Endodermal cell (in vitro differentiated cells): ENCODE measurements at places on chromosomes 16 and 17.
A peak's percentile ranks its signal among the peaks of the same experiment; 100 is the strongest.

DNA sequence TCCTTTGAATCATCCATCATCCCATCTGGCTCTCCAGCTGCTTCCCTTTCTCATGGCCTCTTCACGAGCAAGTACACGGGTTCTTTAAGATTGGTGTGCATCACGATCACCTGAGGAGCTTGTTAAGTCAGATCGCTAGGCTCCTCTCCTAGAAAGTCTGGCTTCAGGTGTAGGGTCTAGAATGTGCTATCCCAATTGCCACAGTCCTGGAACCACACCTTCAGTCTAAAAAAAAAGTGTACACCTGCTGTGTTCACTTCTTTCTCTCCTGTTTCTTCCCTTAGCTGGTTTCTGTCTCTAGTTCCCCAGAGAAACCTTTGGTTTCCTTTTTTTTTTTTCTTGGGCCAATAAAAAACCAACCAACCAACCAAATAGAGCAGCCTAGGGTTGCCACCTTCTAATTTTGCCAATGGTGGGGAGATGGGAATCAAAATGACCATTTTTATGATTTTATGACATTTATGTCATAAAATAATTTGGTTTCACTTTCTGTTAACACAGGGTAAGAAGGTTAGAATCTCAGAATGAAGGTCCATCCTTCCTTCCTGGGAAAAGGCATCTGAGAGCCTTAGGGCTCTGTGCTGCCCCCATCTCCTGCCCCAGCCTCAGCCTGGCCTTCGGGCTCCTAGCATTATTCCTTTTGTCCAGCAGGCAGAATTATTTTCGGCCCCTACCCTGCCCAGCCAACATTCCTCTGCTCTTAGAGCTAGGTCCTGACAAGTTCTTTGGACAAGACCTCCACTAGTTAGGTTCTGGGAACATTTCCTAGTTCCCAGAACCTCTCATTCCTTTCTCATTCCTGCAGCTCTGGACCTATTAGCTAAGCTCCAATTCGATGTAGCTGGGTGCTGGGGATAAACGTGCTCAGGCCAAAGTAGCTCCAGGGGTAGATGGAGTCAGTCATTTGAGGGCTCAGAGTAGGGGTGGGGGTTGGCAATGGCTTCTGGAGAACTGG is 1.9 kb upstream of the GGT6 start:
- no peak for DNase-seq

DNA sequence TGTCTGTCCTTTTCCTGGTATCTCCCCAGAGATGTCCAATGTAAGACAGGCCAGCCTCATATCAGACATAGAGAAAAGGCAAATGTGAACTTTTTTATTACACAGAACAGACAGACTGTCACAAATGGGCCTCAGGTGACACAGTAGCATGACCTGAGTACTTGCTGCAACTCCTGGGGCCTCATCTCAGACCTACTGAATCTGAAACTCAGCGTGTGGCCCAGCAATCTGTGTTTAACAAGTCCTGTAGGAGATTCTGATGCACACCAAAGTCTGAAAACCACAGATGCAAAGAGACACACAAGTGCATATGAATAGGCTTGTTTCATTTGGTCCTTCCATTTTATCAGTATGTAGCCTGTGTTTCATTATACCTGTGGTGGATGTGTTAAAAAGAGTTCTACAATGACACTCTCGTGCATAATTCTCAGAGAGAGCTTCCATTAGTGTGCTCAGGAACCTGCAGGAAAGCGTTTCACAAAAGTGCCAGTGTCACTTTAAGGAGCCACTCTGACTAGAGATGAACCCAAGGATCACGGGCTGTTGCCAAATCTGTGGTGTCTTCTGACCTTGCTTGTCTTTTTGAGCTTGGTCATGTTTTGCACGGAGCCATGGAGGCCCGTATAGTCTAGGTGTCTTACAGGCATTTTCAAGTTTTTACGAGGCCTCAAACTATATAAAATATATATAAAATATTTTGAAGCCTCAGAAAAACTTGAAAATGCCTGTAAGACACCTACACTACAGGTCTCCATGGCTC is 33.8 kb upstream of the NF1 start:
- no peak for DNase-seq

- no peak for DNase-seq
Measured at GRCh38 chr16:86929057-86929871, 350.9 kb downstream of the FOXL1 start.

- DNase-seq = no peak
Measured at GRCh38 chr17:50072130-50072529, 16.2 kb downstream of the ITGA3 start.

- no peak for DNase-seq
Measured at GRCh38 chr17:78965491-78965924, 14.2 kb downstream of the LGALS3BP start.

DNA sequence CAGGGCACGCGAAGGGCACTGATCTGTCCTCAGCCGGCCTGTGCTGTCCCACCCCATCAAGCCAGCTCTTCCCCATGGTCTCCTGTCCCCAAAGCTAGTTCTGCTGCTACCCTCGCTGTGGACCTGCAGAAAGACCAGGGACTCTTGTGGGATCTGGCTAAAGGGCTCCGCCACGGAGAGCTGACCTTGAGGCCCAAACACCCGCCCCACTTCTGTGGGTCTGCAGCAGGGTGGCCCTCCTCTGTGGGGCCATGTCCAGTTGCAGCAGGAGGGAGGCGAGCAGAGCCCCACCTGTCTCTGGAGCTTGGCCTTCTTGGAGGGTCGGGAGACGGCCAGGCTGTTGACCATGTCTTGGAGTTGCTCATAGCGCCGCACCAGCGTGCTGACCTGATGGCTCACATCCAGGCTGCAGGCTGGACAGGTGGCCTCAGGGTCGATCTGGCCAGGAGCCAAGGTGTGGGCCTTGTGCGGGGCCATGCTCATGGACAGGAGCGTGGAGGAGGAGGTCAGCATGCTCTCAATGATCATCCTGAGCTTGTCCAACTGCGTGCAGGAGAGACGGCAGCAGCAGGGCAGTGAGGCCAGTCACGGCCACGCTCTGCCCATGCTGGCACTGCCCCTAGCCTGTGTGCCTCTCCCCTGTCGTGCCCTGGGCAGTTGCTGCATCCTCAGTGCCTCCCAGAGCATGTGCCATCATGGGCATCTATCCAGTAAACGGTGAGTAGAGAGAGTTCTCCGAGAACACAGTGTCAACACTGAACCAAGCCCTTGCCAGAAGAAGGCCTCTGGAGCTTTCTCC is 16.6 kb downstream of the UBALD2 start:
- DNase-seq = no peak

DNA sequence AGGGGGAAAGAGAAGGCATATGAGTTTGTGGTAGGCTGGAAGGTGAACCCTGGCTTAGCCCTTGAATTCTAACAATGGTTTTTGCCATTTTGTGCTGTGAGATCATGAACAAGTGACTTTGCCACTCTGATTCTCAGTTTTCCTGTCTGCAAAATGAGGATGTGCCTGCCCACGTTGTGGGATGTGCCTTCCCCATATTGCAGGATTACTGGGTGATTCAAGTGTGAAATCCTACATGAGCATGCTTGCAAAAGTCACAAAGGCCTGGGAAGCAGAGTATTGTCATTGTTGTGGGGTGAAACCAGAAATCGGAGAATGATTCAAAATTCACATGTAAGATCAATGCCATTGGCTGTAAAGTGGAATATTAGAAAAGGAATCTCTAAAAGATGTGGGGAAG is 28.6 kb upstream of the TVP23A start:
- no peak for DNase-seq

DNA sequence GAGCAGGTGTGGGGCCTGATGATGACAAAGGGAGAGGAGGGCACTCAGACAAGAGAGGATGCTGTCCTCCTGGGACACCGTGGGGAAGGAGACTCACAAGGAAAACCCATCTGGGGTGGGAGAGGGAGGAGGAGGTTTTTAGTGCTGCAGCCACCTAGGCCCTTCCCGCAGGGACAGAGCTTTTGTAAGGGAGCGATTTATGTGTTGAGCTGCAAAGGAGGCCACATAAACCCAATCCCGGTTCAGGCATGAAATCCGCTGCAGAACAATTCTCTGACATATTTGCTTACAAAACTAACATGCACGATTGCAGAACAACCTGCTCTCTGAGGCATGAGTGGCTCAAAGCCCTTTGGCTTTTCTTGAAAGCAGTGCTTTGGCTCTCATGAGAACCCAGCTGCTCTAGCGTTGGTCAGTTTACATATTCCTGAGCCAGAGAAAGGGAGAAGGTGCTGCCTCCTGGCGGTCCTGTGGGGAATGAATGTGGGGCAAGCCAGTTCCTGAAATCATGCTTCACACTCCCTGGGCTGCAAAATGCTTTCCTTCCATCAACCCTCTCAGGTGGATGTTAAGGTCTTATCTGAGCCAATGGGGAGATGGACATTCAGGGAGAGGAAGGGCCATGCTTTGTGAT is 122.4 kb upstream of the NLRP1 start:
- DNase-seq = peak; percentile 97

DNA sequence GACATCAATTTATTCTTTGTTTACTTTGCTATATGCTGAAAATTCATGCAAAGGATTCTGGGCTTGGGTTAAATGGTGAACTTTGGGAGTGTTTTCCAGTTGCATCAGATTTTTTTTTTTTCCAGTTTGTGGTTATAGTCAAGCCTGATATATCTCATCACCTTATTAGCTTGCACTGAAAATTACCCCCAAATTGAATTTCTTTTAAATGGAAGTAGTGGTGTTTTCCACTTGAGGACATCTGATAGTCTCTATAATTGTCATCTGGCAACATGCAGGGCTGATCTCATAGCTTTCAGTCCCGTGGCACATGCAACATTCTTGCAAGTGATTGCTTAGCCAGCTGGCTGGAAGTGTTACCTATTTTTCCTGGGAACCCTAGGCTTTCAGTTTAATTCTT is 4.7 kb upstream of the KRTAP3-1 start:
- no peak for DNase-seq

DNA sequence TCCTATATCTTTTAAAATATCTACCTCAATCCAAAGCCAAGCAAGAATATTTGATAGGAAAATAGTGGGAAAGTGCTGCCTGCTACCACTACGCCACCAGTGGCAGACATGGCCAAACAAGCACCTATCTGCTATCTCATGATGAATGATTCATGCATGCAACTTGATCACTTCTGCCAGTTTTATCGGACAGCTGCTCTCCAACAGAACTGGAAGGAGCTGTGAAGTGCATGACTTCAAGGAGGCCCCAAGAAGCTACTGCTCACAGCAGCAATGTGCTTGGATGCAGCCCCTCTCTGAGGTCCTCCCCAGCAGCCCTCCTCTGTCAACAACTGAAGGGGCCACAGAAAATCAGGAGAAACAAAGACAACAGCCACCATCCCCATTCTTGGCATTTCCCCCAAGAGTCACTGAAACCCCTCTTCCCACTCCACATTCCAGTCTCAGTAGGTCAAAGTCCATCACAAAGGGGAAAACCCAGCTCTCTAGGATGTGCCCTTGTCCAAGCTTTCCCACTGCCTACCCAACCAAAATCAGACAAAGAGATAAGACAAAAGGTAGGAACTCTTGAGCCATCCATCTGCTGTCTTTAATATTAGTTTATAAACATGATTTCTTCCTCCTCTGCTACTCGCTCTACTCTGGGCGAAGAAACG is 215.3 kb downstream of the C16orf78 start:
- peak; percentile 52 for DNase-seq

DNA sequence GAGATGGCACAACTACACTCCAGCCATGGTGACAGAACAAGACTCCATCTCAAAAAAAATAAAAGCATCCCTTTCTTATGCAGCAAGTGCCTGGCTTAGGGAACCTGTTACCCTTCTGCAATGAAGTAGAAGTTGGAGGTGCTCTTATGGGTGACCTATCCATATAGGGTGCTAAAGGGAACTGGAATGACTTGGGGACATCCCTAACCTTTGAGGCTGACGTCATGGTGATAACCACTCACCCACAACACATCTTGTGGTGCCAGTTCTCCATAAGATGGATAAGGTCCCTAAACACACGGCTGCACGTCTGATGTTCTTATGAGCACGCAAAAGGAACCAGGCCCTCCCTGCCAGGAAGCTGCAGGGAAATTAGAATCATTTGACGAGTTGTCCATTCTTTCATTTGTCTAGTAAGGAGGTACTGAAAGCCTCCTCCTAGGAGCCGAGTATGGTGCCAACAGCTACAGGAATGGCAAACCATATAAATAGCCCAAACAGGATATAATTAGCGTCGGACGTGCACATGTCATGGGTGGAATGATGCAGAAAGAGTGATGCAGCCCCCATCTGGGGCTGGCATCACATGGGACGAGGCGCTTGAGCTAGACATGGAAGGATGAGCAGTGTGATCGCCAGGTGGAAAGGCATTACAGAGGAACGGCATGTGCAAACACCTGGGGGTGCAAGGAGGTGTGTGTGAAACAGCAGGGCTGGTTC is 52.5 kb downstream of the ARHGAP27 start:
- DNase-seq = no peak

DNA sequence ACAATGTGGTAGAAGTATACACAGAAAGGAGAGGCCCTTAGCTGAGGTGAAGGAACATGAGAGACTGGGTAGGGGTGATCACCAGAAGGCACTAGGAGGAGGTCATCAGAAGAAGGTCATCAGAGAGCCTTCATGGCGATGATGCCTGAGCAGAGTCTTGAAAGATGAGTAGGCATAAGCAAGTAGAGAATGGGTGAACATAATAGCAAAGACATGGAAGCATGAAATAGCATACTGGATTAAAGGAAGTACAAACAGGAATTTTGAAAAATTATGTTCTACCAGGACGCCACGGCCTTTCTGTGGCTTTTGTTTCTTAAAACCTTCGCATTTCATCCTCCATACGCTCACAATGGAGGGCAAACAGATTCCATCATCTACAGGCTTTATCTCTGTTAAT is 2.9 kb downstream of the IKZF3 start:
- no peak for DNase-seq

- DNase-seq = no peak
Measured at GRCh38 chr16:9921997-9922396, 260.2 kb downstream of the GRIN2A start.

- peak; percentile 74 for DNase-seq
Measured at GRCh38 chr16:72837846-72838585, 209.9 kb downstream of the ZFHX3 start.

- DNase-seq = no peak
Measured at GRCh38 chr16:67533024-67533560, 4.5 kb downstream of the RIPOR1 start.

- DNase-seq = no peak
Measured at GRCh38 chr17:35542990-35543389, 5.5 kb upstream of the SLFN12L start.

GRCh38 chr16:28846933-28847273 is 755 bp upstream of the TUFM start:
- peak; percentile 56 for DNase-seq

- DNase-seq = no peak
Measured at GRCh38 chr16:80189476-80190175, 351.2 kb upstream of the DYNLRB2 start.

DNA sequence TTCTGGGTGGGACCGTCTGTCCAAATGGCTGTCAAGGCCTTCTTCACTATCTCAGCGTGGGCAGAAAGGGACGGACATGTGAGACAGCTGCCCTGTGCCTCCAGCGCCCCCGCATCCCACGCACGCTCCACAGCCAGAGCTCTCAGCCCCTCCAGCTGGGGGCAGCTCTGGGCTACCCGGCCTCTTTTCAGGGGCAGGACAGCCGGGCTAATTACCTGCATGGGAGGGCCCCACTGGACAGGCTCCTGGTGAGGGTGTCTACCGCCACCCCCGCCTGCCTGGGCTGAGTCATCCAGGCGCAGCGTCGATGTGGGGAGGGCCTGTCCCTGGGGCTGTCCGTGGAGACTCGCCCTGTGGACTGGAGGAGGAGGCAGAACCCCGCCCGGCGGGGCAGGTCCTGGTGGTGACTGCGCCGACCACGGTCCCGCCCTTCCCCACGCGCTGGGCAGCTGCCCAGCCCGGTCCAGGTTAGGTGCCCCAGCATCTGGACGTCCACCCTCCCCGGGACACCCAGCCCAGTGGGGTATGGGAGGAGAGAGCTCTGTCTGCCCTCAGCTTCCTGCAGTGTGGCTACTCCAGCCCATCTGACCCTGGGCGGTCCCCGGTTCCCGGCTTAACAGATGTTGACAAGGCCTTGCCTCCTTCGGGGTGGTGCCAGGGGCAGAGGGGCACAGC is 5.9 kb upstream of the METRNL start:
- no peak for DNase-seq
